Renal cortical epithelial cell (primary cell): ENCODE measurements at places on chromosomes 5 and 9. TPM values are rescaled to one million over a fixed set of nuclear protein-coding genes. Genes with fewer than 3 reads are reported as not detected.

Gene TEX48
- not detected in 2 replicates for total RNA-seq

Gene PKD2L2
- 0.05 TPM in 1 of 2 replicates, not detected in the other for total RNA-seq

Gene CACNA1B
- 0.05 TPM in 1 of 2 replicates, not detected in the other for total RNA-seq

Gene ADGRD2
- total RNA-seq = not detected in 2 replicates

Gene PLAC8L1
- not detected in 2 replicates for total RNA-seq

Gene INSL4
- not detected in 2 replicates for total RNA-seq

Gene CDKN2B-AS1
- total RNA-seq = 3.9 and 4.7 TPM in 2 replicates

Gene TMEM174
- 0.15 TPM in 1 of 2 replicates, not detected in the other for total RNA-seq

Gene NKD2
- 0.10 TPM in 1 of 2 replicates, not detected in the other for total RNA-seq

Gene HRH2
- 0.10 TPM in 1 of 2 replicates, not detected in the other for total RNA-seq

Gene PCDHGA8
- 0.69 and 1.6 TPM in 2 replicates for total RNA-seq

Gene ST8SIA4
- 0.17 and 3.9 TPM in 2 replicates for total RNA-seq

Gene PCDHGA2
- total RNA-seq = 1.2 and 3.1 TPM in 2 replicates

Gene ZCCHC10
- total RNA-seq = 13.3 and 19.8 TPM in 2 replicates

Gene SLC36A2
- total RNA-seq = 0.89 TPM in 1 of 2 replicates, not detected in the other

Gene CPLANE1
- 13.5 and 31.6 TPM in 2 replicates for total RNA-seq

Gene CBY3
- total RNA-seq = not detected in 2 replicates

Gene TAF11L5
- total RNA-seq = not detected in 2 replicates

Gene FCN2
- not detected in 2 replicates for total RNA-seq

Gene ADAMTSL1
- 1.5 and 2.3 TPM in 2 replicates for total RNA-seq

Gene PCDHA5
- 0.94 TPM in 1 of 2 replicates, not detected in the other for total RNA-seq

Gene DPYSL3
- 16.4 and 27.1 TPM in 2 replicates for total RNA-seq

Gene SLC25A51
- total RNA-seq = 60.4 and 66.9 TPM in 2 replicates

Gene TRIO
- 205 and 408 TPM in 2 replicates for total RNA-seq

Gene C9orf43
- total RNA-seq = 0.35 and 0.45 TPM in 2 replicates

Gene TCERG1
- total RNA-seq = 34.9 and 47.4 TPM in 2 replicates

Gene SLC23A1
- 1.4 and 3.0 TPM in 2 replicates for total RNA-seq

Gene GARIN3
- not detected in 2 replicates for total RNA-seq

Gene LOX
- 38.7 and 166 TPM in 2 replicates for total RNA-seq
